ENCODE measurements at places on chromosomes 7 and 10.

GRCh38 chr7:30201161-30201666 lies 66.4 kb downstream of the MTURN start:
- H3K27me3 ChIP-seq = no peaks in the 10 kb centered on the region
- peaks cover 4% of the 10 kb centered on the region for H3K36me3 ChIP-seq
- H3K4me3 ChIP-seq = no peak overlapping the region
- DNase-seq = no peak
- H3K27ac ChIP-seq = no peak overlapping the region

- peaks cover 19% of the 10 kb centered on the region for H3K4me1 ChIP-seq
- no peak for DNase-seq
- H3K27ac ChIP-seq = no peak overlapping the region
Observed at GRCh38 chr7:20284003-20284770, 46.5 kb upstream of the ITGB8 start.

DNA sequence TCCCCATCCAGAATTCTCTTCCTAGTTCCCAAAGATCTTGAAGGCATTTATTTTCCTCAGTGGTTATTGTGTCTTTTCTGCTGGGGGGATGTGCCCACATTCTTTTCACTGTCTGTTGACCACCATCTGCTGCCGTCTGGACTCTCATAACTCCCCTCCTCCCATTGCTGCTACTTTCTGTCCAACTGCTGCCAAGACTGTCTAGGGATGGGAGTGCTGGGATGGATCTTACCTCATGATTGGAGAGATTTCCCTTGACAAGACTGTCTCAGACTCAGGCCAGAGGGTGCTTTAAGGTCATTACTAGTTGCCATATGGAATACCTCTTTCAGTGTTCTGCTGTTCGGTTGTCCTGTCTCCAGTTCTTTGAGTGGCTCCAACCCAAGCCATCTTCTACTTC lies 141.6 kb downstream of the C1GALT1 start:
- DNase-seq = no peak
- H3K27me3 ChIP-seq = no peaks in the 10 kb centered on the region
- H3K4me3 ChIP-seq = no peak overlapping the region
- H3K36me3 ChIP-seq = no peaks in the 10 kb centered on the region

- no peaks in the 10 kb centered on the region for H3K27me3 ChIP-seq
- H3K4me1 ChIP-seq = peaks cover 22% of the 10 kb centered on the region
- no peak for DNase-seq
- H3K4me3 ChIP-seq = no peak overlapping the region
Observed at GRCh38 chr7:116512520-116513188, 12.2 kb upstream of the CAV1 start.

DNA sequence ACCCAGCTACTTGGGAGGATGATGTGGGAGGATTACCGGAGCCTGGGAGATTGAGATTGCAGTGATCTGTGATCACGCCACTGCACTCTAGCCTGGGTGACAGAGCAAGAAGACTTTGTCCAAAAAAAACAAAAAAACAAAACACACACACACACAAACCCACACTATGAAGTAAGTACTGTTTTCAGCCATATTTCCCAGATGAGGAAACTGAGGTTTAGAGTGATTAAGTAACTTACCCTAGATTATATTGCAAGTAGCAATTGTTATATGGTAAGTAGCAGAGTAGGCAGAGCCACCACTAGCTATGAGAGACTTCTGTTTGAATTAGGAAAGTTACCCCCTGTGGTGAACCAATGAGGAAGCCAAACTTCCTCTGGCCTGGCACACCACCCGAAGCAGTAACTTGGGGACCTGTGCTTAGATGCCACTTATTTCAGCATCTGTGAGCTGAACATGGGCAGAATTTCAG lies 61.9 kb downstream of the MCU start:
- no peak overlapping the region for H3K4me3 ChIP-seq
- no peak overlapping the region for H3K27ac ChIP-seq
- H3K4me1 ChIP-seq = peaks cover 33% of the 10 kb centered on the region
- H3K36me3 ChIP-seq = no peaks in the 10 kb centered on the region
- H3K27me3 ChIP-seq = no peaks in the 10 kb centered on the region
